ENCODE measurements at places on chromosomes 5 and 9. TPM values are rescaled to one million over a fixed set of nuclear protein-coding genes. Genes with fewer than 3 reads are reported as not detected.

The PCDHB1 gene
- polyA plus RNA-seq: not detected

The TYRP1 gene
- polyA plus RNA-seq: 0.59 TPM

The TPM2 gene
- 761 TPM for polyA plus RNA-seq

The DOK3 gene
- 3.7 TPM for polyA plus RNA-seq

The TRAF1 gene
- 3.5 TPM for polyA plus RNA-seq

The RLN1 gene
- polyA plus RNA-seq: 1.7 TPM

The LTC4S gene
- polyA plus RNA-seq: 7.8 TPM

- H3K36me3 ChIP-seq: no peaks in the 10 kb centered on the region
- H3K27me3 ChIP-seq: no peaks in the 10 kb centered on the region
- DNase-seq: peak; percentile 54
- peaks cover 7% of the 10 kb centered on the region for H3K4me1 ChIP-seq
Measured at GRCh38 chr5:168658394-168658793, 79.2 kb upstream of the PANK3 start.

DNA sequence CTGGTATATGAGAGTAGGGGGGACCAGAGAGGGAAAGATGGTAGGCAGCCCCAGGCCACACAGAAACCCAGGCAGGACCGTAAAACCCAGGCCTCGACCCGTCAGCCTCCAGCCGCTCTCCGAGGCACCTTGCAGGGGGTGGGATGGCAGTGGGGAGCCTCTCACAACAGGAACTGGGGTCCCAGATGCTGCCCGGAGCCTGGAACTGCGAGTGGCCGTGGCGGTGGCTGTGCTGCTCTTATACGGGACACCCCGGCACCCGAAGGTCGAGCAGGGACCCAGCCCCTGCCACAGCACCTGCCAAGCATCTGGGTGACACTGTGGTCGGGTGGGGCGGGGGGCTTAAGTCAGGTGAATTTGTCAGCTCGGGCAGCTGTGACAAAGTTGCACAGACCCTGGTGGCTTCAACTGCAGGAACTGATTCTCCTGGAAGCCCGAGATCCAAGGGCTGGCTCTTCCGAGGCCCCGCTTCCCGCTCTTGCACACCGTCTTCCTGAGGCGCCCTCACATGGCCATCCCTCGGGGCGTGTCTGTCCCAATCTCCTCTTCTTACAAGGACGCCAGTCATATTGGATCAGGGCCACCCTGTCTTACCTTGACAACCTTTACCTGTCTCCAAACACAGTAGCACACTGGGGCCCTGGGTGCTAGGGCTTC, 47.6 kb upstream of the EGFL7 start:
- peaks cover 3% of the 10 kb centered on the region for H3K4me1 ChIP-seq
- H3K4me3 ChIP-seq: no peak overlapping the region
- H3K36me3 ChIP-seq: no peaks in the 10 kb centered on the region

- no peak overlapping the region for H3K4me3 ChIP-seq
- DNase-seq: no peak
- no peak overlapping the region for H3K27ac ChIP-seq
- H3K36me3 ChIP-seq: no peaks in the 10 kb centered on the region
- H3K4me1 ChIP-seq: no peaks in the 10 kb centered on the region
- H3K27me3 ChIP-seq: no peaks in the 10 kb centered on the region
Measured at GRCh38 chr5:7068156-7068555, 327.8 kb upstream of the ADCY2 start.

DNA sequence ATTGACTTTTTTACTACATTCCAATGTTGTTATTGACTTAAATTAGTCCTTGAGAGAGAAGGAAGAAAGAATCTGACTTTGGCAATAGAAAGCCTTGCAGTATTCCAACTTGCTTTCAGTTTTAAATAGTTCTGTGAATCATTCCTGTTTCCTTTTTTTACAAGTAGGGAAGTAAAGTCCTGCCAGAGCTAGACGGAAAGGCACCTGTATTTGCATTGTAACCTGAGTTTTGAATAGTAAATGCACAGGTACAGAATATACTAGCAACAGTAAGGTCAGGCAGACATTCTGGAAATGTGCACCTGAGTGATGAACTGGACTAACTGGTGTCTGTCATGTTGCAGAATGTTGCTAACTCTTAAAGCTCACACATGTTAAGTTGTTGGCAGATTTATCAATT, 100.9 kb downstream of the PRKACG start:
- no peak for DNase-seq
- H3K4me3 ChIP-seq: no peak overlapping the region
- no peaks in the 10 kb centered on the region for H3K27me3 ChIP-seq
- H3K4me1 ChIP-seq: peaks cover 15% of the 10 kb centered on the region
- H3K27ac ChIP-seq: no peak overlapping the region

GRCh38 chr9:125883565-125884217, 136.5 kb downstream of the PBX3 start:
- H3K4me1 ChIP-seq: peaks cover 38% of the 10 kb centered on the region
- H3K27me3 ChIP-seq: no peaks in the 10 kb centered on the region
- no peaks in the 10 kb centered on the region for H3K36me3 ChIP-seq
- no peak for DNase-seq
- H3K27ac ChIP-seq: peak overlapping the region; percentile 48

DNA sequence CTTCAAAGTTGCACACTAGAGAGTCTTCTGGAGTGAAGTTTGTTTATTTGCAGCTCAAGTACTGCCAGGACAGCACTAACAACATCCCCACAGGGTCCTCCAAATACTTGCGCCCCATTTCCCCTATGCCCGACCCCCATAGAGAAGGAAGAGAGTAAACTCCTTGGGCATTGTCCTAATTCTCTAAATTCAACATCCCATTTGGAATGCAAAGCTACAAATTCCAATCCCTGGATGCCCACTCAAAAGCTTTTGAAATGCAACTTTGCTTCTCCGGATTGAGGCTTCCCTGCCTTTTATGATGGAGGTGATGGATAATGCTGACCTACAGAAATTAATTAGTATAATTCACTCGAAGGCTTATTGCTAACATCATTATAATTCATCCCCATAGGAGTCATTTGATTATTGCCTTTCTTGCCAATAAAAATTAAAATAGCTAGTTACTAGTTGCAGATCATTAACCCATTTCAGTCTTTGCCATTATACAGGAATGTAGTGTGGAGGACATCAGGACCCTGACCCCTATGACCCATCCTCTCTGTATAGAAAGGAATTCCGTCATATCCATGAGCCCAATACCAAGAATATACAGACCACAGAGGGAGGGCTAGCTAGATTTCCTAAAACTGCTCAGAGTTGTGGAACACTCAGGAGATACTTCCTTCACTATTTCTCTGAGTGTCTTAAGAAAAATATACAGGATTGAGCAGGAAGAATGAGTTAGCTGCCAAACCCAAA, 277.6 kb downstream of the ZNF608 start:
- no peaks in the 10 kb centered on the region for H3K4me1 ChIP-seq
- DNase-seq: no peak

- no peak overlapping the region for H3K4me3 ChIP-seq
- peaks cover 20% of the 10 kb centered on the region for H3K4me1 ChIP-seq
- no peaks in the 10 kb centered on the region for H3K27me3 ChIP-seq
- H3K27ac ChIP-seq: no peak overlapping the region
Measured at GRCh38 chr9:134647359-134648080, 5.9 kb downstream of the COL5A1 start.

DNA sequence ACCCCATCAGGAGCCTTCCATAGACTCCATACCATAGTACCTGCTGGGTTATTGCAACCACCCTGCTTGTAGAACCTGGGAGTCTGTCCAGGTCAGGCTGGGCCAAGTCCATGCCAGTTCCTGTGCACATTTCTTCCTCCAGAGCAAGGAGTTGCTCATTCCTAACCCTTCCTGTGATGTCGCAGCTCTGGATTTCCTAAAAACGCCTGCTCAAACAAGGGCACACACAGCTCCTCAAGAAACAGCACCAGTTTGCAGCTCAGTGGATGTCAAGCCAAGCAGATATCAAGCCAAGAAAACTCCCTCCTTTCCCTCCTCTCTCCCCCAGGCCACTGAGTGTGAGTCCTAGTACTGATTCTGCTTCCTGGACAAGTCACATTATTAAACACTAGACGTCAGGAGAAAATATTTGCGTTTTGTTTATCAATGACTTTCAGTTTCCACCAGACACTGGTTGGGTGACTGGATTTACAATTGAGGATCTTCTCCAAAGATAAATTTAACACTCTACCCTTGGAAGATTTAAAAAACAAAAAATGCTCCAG, 59.6 kb downstream of the SLC1A1 start:
- no peak for DNase-seq
- H3K27me3 ChIP-seq: no peaks in the 10 kb centered on the region
- no peak overlapping the region for H3K4me3 ChIP-seq
- H3K27ac ChIP-seq: no peak overlapping the region
- no peaks in the 10 kb centered on the region for H3K4me1 ChIP-seq

GRCh38 chr9:16290169-16290568, 580.3 kb downstream of the BNC2 start:
- no peaks in the 10 kb centered on the region for H3K36me3 ChIP-seq
- no peak overlapping the region for H3K27ac ChIP-seq
- DNase-seq: no peak
- H3K4me1 ChIP-seq: no peaks in the 10 kb centered on the region
- H3K4me3 ChIP-seq: no peak overlapping the region
- no peaks in the 10 kb centered on the region for H3K27me3 ChIP-seq

DNA sequence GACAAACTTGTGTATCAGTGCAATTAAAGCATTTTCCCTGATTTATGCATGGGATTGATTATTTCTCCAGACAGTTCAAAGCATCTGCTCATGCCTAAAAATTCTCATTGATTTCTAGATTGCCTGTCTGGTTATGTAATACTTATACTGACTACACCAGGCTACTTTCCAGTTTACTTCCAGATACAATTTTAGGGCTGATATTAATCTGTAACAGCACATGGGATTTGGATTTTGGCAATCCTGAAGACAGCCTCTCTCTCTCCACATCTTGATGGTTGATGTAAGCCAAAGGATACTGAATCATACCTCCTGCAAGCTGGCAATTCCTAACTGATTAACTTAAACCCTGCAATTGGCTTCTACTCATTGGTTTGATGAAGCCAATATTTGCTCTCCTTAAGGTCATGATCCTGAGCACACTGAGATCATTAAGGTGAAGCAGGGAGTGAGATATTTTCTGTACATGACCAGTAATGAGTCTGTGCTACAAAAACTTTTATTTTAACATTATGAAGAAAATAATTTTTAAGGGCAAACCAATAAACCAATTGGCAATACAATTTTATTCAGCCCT, 25.7 kb upstream of the FBXL7 start:
- no peaks in the 10 kb centered on the region for H3K27me3 ChIP-seq
- DNase-seq: no peak
- H3K4me1 ChIP-seq: no peaks in the 10 kb centered on the region
- no peaks in the 10 kb centered on the region for H3K36me3 ChIP-seq
- no peak overlapping the region for H3K27ac ChIP-seq

- no peak overlapping the region for H3K27ac ChIP-seq
- H3K36me3 ChIP-seq: peaks cover 49% of the 10 kb centered on the region
- H3K27me3 ChIP-seq: no peaks in the 10 kb centered on the region
- H3K4me3 ChIP-seq: no peak overlapping the region
Measured at GRCh38 chr5:31492869-31493268, 39.0 kb downstream of the DROSHA start.

GRCh38 chr9:107751567-107752210, 262.1 kb upstream of the KLF4 start:
- no peaks in the 10 kb centered on the region for H3K36me3 ChIP-seq
- no peaks in the 10 kb centered on the region for H3K27me3 ChIP-seq
- no peak overlapping the region for H3K27ac ChIP-seq
- DNase-seq: peak; percentile 34

GRCh38 chr9:132236662-132237311, 74.9 kb downstream of the NTNG2 start:
- H3K27me3 ChIP-seq: peaks cover 4% of the 10 kb centered on the region
- no peak for DNase-seq
- no peak overlapping the region for H3K4me3 ChIP-seq

GRCh38 chr9:13467157-13467556, 187.7 kb upstream of the MPDZ start:
- H3K27ac ChIP-seq: no peak overlapping the region
- no peaks in the 10 kb centered on the region for H3K36me3 ChIP-seq
- no peaks in the 10 kb centered on the region for H3K27me3 ChIP-seq
- H3K4me3 ChIP-seq: no peak overlapping the region
- DNase-seq: no peak

DNA sequence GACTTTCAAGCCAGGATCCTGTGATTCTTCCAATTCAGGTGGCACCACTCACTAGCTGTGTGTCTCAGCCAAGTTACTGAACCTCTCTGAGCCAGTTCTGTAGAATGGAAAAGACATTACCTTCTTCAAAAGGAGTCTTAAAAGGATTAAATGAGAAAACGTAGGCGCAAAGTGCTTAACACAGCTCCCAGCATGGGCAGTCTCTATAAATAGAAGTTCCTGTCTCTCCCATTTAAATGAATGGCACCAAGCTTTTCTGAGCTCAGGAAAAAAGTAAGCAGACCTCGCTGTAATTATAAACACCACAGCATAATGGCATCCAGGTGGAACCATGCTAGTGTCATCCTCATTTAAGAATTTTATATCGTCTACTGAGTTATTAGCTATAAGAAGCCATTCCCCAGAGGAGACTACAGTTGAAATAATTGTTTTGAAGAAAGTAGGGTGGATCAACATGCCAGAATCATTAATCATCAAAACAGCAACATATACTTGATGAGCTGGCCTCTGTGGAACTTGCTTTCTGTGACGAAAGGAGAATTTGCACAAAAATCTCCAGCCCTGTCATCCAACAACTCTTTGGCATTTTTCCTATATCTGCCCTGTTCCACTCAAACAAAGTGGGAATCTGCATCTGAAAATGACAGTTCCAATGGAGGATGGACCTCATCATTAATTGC, 188.9 kb downstream of the SPOCK1 start:
- H3K36me3 ChIP-seq: no peaks in the 10 kb centered on the region
- peaks cover 6% of the 10 kb centered on the region for H3K4me1 ChIP-seq
- H3K27me3 ChIP-seq: no peaks in the 10 kb centered on the region
- H3K27ac ChIP-seq: no peak overlapping the region

DNA sequence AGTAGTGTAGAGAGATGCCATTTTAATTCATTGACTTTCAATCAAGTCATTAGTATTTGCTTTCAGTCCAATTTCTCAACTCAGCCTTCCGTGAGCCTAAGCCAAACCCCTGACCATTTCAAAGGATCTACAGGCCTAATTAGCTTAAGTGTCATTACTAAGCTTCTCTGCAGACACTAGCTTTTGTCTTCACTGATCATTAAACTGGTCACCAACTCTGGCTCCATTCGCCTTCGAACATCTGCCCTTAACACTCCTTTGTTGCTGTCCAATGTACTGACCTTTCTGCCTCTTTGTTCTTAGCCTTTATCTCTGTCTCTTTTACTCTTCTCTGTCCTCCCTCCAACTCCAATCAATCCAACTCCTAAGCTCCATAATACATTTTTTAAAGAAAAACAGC, 299.3 kb downstream of the DIRAS2 start:
- DNase-seq: peak; percentile 61
- no peaks in the 10 kb centered on the region for H3K36me3 ChIP-seq
- H3K4me1 ChIP-seq: peaks cover 6% of the 10 kb centered on the region
- H3K27ac ChIP-seq: no peak overlapping the region

Data from cardiac muscle cell (in vitro differentiated cells and primary cell).